Effector CD8-positive, alpha-beta T cell (primary cell): ENCODE measurements at places on chromosomes 7 and 10.

DNA sequence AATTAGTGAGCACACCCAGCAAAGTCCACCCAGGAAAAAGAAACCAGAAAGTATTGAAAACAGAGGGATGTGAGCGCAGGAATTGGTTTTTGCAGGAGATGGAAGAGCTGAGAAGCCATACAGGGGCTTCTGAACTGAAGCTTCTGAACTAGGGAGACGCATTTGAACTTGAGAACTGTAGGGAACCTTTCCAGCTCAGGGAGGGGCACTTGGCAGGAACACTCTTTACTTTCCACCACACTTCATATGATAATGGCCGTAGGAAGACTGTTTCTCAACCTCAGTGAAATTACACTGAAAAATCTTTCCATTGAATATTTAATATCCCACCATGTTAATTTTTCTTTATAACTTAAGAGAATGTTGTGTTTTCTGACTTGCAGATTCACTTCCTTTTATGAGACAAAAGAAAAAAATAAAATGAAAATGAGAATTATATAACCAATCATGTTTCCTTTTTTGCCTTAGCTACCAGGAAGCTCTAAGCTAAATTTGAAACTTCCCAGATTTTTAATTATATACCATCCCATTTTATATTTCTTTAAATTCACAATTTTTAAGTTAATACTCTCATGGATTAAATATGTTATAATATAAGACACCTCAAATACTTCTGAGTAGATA, 98.3 kb upstream of the TCF7L2 start:
- no peak for DNase-seq

- DNase-seq: no peak
Observed at GRCh38 chr7:38558761-38559345, 72.3 kb downstream of the AMPH start.

DNA sequence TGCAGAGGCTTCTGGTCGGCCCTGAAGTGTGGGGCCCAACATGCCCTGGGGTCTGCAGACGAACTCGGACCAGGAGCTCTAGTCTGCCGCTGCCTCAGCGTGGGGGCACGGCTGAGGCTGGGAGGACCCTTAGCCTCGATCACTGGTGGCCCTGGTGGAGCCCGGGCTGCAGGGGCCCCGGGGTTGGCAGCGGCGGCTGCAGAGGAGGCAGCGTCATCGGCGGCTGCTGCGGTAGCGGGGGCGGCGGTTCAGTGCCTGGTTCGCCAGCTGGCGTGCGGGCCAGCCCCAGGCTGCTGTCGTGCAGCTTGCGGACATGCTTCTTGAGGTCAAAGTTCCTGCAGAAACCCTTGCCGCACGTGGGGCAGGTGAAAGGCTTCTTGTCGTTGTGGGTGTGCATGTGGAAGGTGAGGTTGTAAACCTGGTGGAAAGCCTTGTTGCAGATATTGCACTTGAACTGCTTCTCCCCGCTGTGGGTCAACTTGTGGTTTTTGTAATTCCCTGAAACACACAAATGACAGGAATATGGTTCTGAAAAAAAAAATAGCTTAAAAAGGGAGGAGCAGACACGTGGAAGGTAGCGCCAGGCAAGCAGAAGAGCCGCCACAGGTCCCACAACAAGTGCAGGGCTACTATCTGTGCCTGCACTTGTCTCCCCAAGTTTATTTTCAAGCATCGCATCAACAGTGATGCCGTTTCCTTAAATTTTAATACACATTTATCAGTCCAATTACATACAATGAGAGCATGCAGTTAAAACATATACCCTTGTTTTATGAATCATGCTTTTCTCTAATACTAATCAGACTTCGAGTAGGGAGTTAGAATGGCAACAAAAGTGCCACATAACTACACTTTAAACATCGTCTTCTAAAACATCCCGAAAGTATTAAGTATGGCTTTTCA, 2.4 kb downstream of the FEZF1 start:
- DNase-seq: no peak

GRCh38 chr7:116447436-116447835, 52.1 kb upstream of the CAV2 start:
- no peak for DNase-seq

DNA sequence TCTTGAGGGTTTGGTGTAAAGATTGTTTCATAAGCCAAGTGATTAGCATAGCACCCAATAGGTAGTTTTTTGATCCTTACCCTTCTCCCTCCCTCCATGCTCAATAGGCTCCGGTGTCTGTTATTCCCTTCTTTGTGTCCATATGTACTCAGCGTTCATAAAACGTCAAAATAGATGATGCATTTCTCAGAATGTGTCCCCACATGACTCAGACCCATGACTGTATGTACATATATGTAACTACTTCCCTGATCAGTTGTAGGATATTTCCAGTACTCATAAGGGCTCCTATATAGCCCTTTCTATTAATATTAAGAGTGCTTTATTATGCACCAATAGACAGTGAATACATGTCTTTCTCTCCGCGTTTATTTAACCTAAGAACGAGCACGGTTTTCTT, 466.9 kb downstream of the KIF20B start:
- no peak for DNase-seq

DNA sequence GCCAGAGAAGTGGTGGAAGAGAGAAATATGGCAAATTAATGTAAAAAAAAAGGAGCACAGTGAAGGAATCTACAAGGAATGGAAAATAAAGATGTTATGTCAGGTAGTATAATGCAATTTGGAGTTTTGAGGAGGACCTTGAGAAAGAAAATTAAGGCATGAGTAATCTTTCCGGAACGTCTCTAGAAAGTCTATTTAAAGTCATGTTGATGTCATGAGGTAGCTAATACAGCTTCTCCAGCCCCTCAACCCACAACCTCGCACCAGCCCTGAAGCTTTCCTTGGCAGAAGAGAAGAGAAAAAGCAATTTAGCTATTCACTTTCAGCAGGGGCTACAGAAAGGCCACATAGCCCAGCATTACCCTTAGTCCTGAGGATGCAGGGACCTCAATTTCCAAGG, 22.5 kb downstream of the TRDMT1 start:
- no peak for DNase-seq

DNA sequence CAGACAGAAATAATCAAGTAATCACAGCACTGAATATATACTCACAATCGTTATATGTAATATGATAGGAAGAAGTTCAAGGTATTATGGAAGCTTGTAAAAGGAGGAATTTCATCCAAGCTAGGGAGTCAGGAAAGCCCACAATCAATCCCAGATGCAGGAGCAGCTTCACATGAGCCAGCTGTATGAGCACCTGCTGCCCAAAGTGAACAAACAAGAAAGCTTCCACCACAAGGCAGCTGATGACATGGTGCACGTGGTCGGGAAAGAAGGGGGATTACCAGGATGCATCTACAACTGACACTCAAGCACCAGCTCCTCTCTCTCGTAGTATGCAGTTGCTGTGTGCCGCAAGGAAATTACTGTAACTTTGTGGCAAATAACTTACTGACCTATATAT, 225.2 kb downstream of the XPNPEP1 start:
- no peak for DNase-seq

- DNase-seq: no peak
Observed at GRCh38 chr10:93926613-93927012, 32.8 kb downstream of the SLC35G1 start.

- no peak for DNase-seq
Observed at GRCh38 chr10:78785066-78785465, 283.7 kb upstream of the ZMIZ1 start.

- DNase-seq: no peak
Observed at GRCh38 chr10:19788075-19788686, 28.1 kb upstream of the PLXDC2 start.

DNA sequence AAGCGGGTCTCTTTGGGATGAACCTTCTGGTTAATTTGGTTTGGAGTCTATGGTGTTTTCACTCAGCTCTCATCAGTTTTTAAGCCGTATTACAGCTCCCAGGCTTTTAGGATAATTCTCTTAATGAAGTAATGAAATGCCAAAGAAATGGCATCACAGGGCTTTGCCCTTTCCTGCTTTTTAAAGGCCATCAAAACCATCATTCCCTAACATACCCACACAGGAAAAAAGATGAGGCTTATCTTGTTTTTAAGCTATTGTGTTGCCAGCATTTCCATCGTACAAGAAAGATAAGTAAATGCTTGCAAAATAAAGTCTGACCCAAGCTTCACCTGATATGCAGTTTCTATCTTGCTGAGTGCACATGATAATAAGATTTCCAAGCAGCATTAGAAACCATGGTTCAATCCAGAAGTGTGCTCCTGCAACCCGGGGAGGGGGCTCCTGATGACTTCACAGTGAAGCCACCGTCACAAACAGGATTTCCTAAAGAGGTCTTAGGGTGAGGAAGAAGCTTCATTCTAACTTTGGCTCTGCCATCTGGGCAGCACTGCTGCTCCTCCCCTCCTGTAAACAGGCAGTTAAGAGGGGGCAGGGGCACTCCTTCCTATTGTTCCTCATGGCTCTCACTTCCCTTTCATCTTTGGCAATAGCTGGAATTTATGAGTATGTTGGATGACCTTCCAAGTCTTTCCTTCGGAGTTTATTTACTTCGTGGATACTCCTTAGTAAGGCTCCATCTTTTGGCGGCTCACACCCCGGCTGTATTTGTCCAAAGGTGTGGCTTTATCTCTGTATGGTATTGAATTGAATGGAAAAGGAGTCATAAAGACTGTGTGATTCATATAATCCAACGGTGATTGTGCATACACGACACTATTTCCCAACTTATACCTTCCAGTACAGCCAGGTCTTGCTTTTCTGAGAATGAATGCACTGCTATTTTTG, 55.2 kb upstream of the FAM133B start:
- DNase-seq: no peak
